ENCODE measurements at places on chromosomes 11 and 22.

DNA sequence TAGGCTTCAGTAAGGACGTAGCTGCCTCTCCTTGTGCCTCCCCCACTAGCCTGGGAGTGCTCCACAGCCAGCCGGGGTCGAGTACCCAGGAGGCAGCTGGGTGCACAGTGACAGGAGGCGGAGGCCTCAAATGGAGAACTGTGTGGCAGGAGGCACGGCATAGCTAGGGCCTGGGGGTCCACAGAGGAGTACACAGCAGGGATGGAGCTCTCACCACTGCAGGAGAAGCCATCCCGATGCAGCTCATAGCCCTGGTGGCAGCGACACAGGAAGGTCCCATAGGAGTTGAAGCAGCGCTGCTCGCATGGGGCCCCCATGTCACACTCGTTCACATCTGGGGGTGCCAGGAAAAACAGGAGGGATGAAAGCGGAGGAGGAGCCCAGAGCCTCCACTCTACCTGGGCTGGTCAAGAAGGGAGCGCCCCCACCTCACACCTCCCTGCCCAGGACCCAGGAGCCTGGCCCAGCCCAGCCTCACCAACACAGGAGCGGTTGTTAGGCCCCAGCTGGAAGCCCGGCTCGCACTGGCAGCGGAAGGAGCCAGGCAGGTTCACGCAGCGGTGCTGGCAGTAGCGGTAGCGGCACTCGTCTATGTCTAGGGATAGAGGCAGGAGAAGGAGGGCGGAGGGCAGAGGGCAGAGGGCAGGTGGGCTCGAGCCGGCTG is 2.8 kb downstream of the EFEMP2 start:
- DNase-seq: no peak

- DNase-seq: no peak
Measured at GRCh38 chr11:23988381-23989006, 508.4 kb upstream of the LUZP2 start.

- no peak for DNase-seq
Measured at GRCh38 chr11:84691830-84692229, 935.3 kb downstream of the DLG2 start.

DNA sequence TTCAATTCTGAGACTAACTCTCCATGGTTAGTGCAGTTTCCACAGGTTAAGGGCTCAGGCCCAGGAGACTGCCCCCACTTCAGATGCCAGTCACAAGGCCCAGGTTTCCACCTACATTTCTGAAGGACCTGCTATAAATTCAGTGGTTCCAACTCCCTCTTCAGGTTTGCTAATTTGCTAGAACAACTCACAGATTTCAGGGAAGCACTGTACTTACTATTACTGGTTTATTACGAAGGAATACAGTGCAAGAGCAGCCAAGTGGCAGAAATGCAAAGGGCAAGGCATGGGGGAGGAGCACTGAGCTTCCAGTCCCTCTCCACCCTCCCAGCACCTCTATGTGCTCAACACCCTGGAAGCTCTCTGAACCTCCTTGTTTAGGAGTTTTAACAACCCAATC is 39.3 kb upstream of the SPON1 start:
- DNase-seq: no peak

DNA sequence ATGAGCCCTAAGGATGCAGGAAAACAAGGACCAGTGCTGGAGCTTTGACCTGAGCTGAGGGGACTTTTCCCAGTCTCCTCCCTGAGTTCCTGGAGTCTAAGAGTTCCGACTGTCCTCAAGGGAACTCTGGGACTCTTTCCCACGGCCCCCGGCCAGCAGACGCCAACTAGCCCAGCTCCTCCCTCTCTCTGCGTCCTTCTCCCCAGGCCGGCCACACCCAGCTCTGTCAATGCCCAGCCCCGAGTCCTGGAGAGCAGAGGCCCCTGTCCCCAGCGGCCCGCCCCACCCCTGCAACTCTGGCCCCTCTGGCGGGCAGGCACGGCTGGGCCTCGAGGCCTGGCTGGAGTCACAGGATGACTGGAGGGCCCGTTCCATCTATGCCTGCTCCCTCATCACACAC is 29.8 kb downstream of the NECTIN1 start:
- no peak for DNase-seq

Measured in stimulated activated CD8-positive, alpha-beta memory T cell treated with anti-CD3 and anti-CD28 coated beads, Interleukin-4, amount 100 ng/mL, for 24 hours (primary cell).